ENCODE measurements at places on chromosomes 5 and 9.

GRCh38 chr9:135342206-135343130 is 137.1 kb upstream of the PPP1R26 start:
- no peak for DNase-seq

DNA sequence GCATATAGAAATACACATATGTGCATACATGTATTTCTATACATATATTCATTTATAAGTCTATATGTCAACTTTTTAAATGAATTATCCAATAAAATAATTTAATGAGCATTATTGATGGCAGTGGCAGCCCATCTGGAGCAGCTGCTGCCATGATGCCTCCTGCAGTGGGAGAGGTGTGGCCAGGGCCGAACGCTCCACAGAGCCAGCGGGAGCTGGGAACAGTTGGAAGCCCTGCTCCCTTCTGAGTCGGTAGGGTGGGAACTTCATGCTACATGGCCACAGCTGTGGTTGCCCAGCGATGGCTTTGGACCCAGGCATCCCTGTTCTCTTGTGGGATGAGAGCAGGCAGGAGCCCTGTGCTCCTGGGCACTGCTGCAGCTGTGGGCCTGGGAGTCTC is 812.4 kb upstream of the CTNND2 start:
- no peak for DNase-seq

GRCh38 chr5:106127341-106127781 is 1543.4 kb downstream of the EFNA5 start:
- no peak for DNase-seq

DNA sequence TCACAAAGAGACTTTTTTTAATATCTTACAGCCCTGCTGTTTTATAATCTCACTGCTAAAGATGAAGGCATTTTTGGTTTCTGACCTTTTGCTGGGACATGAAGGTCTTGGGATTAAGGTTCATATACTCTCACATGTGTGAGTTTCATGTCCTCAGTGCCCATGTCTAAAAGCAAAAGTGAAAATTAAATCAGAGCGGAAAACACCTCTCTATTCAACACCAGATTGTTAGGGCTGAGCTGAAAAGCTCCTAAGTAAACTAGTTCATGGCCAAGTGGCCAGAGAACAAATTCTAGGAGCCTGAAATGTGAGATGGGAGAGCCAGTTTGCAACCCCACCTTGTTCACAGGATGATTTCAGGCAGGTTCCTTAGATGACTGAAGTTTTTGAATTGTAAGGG is 110.9 kb downstream of the GRIA1 start:
- DNase-seq, result no peak

DNA sequence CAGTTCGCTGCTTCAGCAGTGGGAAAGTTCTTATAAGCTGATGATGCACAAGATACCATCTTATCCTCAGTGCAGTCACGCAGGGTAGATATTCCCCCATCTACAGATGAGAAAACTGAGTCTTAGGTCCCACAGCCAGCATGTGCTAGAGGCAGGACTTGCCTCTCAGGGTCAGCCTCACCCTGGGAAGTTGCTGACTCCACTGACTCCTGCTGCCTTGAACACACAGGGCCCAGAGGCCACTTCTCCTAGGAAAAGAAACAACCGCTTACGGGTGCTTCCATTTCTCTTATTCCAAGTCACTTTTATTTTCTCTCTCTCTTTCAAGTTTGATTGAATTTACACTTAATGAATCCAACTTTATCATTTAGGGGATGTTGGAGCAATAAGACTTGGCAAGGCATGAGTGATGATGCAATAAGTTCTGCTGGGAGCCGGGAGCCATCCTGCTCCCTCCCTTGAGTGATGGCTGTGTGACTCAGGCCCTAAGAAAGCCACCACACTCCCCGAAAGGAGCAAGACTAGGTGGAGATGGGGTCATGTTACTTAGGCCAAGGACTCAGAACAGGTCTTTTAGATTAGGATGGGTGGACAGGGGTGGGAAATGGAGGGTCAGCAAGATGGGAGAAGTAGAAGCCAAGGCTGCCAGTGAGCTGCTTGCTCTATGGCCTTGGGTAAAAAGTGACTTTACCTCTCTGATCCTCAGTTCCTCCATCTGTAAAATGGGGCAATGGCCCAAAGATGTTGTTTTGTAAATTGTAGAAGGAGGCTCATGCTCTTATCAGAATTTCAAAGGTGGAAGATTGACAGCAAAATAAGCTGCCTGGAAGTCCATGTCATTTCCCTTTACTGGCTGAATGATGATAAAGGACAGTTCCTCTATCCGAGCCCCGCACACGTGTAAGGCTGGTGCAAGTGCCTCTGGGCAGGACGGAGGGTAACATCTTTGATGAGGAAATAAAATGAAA is 67.4 kb upstream of the ZNF618 start:
- no peak for DNase-seq

DNA sequence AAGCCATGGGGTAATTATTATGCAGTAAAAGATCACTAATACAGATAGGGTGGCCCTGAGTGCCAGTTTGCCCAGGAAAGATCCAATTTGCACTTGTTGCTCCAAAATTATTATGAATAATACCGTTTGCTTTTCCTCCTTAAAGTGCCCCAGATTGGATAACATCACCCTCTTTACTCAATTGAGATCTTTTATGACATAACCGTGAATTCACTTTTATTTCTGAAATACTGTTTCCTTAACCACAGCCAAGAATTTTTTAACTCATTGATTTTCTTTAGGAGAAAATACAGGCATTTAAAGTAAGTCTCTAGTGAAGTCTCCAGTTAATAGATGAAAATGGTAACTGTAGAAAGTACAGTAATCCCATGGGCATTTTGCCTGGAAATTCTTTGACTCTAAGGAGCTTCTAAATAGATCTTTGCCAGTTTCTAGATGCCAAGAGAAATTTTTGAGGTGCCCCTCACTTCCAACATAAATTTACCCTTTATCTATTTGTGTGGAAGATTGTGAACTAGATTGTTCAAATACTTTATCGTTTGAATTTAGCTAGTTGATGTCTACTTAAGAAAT is 99.2 kb downstream of the UHRF2 start:
- no peak for DNase-seq

- DNase-seq, result peak; percentile 57
Observed at GRCh38 chr9:111037708-111038330, 451 bp downstream of the LPAR1 start.

DNA sequence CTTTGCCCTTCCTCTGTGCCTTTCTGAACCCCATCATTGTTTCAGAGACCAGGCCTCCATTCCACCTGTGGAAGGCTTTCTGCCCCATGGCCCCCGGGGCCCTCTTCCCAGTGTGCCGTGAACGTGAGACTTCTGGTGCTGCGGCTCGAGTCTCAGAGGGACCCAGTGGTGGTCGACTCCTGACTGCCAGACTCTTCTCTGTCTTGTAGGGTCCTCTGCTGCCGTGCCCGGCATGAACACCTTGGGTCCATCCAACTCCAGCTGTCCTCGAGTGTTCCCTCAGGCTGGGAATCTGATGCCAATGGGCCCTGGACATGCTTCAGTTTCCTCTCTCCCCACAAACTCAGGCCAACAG is 20.1 kb upstream of the LTC4S start:
- DNase-seq, result no peak

DNA sequence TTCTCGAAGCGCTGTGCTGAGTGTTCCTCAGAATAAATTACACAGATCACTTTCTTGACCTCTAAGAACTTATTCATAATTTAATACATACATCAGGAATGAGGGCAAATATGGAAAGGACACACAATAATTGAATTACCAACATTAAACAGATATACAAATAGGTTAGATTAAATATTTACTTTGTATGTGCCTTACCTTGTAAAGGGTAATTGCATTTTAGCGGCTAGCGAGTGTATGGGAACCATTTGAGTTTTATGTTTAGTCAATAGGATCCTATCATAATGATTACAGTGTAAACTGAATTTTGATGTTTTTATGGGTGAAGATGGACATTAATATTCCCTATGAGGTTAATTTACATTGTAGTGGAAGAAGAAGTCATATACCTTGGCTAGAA is 1187.1 kb upstream of the WWC1 start:
- DNase-seq, result no peak

DNA sequence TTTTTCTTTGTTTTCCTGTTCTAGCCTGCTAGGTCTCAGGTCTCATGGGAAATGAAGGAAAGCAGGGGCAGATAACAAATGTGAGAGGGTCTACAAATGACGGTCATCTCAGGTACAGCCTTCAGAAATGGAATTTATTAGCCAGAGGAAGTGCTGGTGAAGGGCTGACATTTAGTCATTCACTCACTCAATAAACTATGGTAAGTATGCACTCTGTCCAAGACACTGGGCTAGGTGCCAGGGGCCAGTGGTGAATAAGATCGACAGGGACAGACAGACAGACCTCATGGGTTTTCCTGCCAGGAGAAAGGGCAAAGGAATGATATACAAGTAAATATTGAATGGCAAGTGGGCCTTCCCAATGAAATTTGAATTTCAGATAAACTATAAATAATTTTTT is 6.3 kb downstream of the PDE6A start:
- DNase-seq, result no peak
